Osteocyte (in vitro differentiated cells): ENCODE measurements at places on chromosomes 4 and X. TPM values are rescaled to one million over a fixed set of nuclear protein-coding genes. Genes with fewer than 3 reads are reported as not detected.

PABPC1L2B gene
- not detected in 2 replicates for total RNA-seq

FHL1 gene
- total RNA-seq: 1,613 and 1,725 TPM in 2 replicates

- DNase-seq: no peak
These were observed 64.4 kb downstream of the HAUS3 start for GRCh38 chr4:2177443-2178093.

- DNase-seq: no peak
These were observed 22.4 kb downstream of the PAGE1 start for GRCh38 chrX:49673394-49673793.

DNA sequence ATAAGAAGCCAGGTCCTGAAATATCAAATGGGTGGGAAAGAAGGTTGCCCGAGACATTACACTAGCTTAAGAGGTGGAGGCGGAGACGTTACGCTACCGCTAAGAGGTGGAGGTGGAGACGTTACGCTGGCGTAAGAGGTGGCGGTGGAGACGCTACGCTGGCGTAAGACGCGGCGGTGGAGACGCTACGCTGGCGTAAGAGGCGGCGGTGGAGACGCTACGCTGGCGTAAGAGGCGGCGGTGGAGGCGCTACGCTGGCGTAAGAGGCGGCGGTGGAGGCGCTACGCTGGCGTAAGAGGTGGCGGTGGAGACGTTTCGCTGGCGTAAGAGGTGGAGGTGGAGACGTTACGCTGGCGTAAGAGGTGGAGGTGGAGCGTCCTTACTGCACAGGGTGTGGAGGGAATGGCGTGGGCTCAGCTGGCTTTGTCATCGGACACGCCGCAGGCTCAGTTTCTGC, 12.8 kb downstream of the CYP4V2 start:
- DNase-seq: no peak

DNA sequence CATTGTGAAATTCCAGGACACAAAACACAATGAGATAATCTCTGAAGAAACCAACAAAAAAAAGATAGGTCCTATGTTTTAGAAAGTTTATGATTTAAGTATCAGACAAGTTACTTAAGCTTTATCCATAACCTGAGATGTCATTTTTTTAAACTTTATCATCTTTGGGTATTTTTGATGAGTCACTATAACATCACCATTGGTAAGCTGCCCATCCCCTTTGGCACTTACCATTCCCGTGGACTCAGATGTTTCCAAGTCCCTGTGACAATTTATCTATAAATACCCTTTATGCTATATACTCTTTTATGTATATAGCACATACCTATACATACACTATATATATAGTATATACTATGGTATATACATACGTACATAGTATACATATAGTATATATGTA, 198.9 kb upstream of the GEMIN8 start:
- DNase-seq: no peak
